ENCODE measurements at places on chromosomes 1 and 21.

DNA sequence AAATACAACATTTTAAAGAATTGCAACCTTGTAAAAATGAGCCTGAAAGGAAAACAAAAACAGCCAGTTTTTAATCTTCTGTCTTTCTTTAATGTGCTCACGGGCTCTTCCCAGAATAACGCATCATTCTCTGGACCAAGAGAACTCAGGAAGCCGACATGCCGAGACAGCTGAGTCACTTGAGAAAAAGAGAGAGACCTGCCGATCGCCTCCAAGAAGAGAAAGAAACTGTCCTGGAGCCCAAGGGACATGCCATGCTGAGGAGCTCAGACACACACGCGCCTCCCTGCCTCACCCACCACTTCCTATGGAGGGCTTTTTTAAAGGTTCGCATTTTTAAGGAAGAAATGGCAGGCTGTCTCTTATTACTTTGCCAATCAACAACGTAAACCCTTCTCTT is 176.4 kb downstream of the ZNF281 start:
- peak; percentile 69 for DNase-seq

DNA sequence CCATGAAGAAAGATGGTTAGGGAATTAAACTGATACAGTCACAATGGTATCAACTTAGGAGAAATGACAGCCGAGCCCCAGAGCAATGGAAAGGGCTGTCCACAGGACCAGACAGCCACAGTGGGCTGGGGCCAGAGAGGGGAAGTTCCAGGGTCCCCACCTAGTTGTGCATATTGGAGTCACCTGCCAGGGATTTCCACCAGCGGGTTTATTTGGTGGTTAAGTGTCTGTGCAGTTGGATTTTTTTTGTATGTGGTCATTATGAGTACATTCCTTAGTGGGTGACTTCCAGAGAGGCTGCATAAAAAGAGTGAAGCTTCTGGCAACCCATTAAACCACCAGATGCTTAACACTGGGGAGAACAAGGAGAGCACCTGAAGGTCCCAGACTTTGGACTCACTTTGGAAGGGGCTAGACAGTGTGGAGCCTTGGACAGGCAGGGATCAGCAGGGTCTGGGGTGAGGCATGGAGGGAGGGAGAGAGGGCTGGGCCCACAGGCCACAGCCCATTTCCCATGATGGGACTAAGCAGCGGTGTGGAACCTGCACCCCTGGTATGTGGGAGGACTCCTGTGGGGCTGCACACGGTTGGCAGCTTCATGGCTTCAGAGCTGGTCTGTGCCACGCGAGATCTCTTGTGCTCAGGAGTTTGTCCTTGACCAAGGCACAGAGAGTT is 7.8 kb upstream of the PTTG1IP start:
- no peak for DNase-seq

DNA sequence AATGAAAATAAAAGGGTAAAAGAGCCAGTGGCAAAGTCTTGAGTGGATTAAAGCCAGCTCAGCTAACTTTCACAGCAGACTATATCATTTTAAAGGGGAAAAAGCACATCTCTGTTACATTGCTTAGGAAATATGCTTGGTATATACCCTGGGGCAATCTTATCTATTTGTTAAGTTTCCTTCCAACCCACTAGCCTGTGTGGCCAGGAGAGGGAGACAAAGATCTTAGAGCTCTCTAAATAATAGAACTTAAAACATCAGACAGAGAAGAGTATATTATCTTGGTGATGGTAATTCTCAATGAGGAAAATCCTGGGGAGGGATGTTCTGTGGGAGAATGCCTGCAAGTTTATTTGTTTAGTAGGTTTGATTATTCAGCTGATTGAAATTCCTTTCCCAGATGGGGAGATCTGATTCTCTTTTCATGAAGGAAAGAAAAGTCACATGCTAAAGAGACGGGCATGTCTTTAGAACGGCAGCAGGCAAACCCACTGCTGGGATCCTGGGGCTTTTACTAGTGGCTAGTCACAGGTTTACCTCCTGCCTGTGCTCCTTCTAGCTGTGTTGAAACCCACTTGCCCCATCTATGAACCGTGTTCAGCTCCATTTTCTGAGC is 3.6 kb downstream of the KCNE2 start:
- DNase-seq = peak; percentile 72

DNA sequence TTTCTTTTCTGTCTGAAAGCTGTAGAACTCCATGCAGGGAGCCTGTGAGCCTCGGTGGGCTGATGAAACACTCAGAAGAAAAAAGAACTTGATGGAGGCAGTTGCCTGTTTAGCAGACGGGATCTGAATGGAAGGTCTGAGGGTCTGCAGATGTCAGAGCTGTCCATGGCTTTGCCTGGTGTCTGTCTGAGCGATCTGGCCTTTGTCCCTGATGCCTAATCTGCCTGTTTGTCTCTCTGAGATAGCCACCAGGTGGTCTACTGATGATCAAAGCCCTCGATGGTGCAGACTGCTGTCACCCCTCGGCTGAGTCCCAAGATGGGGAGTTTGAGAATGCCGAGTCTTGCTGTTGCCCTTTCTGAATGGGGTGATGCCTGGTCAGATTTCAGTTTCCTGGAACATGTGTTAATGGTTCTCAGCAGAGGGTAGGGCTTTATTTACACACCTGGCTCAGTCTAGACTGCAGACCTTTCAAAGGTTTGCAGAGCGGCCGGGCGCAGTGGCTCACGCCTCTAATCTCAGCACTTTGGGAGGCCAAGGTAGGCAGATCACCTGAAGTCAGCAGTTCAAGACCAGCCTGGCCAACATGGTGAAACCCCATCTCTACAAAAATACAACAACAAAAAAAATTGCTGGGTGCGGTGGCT is 90.4 kb downstream of the KIF26B start:
- DNase-seq = no peak

GRCh38 chr21:27047283-27047657 is 80.4 kb upstream of the ADAMTS5 start:
- DNase-seq = peak; percentile 53

- DNase-seq = no peak
Measured at GRCh38 chr1:64922336-64922735, 44.0 kb downstream of the JAK1 start.

DNA sequence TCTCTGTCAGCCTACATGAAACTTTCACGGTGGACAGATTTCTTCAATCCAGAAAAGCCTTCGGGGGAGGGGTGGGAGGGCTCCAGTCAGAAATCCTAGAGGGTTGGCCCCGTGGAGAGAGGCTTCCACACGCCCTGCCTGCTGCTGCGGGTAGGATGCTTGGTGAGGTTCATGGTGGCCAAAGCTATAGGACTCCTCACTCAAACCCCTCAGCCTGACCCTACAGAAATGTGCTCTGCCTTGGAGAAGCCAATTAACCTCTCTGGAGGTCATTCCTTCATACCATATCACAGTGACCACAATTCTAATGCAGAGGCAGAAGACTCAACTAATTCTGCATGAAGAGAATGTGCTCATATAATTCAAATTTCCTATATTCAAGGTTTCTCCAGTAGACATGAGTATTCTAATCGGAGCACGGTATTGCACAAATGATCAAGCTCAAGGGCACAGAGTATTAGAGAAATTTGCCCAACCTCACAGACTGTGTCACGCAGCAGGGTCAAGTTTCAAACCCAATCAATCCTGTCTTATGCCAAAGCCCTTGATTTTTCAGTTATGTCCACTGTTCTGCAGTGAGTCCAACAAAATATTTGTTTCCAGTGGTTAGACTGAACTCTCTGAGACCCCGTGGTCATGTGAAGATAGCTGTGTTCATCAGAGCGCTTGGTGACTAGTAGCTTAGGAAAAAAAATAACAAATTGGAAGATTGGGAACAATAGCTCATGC is 104.8 kb downstream of the TOMM20 start:
- DNase-seq = no peak

GRCh38 chr1:159560599-159560998 is 24.8 kb upstream of the OR10J5 start:
- DNase-seq = no peak

DNA sequence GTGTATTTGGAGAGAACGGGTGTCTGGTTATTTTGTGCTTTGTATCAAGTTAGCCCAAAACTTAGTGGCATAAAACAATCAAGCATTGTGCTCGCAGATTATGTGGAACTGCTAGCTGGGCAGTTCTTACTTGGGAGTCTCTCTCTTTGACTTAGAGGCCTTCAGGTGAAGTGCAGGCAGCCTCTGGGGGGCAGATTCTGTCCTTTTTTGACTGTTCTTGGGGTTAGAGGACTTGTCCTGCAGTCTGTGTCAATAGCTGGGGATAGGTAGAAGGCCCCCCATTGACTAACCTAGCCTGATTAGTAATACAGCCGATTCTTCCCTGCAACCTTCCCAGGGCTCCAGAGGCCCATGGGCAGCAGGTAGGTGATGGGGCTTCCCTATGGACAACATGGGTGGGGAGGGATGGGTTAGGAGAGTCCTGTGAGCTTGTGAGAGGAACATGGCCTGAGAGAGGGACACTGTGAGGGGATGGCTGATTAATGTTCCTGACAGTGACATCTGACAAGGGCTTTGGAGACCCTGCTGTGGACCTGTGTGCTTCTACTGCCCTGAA is 37.2 kb upstream of the ACOT11 start:
- no peak for DNase-seq

GRCh38 chr1:14238472-14239307 is 359.8 kb upstream of the KAZN start:
- peak; percentile 60 for DNase-seq

DNA sequence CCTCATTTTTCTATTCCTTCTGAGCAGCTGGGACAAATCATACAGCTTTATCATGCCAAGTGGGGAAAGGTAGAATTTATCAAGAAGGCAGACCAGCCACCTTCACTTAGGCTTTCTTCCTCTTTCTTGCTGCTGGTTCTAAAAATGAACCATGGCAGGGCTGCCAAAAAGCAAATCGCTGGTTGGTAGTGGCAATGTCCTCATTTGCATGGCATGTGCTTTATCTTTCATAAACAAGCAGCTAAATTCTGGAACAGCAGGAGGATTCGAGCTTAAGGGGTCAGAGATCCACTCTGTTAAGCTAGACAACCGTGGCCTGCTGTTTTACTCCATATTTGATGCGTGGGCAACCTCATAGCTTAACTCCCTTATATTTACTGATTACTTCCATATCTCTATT is 91.3 kb downstream of the RPE65 start:
- no peak for DNase-seq

DNA sequence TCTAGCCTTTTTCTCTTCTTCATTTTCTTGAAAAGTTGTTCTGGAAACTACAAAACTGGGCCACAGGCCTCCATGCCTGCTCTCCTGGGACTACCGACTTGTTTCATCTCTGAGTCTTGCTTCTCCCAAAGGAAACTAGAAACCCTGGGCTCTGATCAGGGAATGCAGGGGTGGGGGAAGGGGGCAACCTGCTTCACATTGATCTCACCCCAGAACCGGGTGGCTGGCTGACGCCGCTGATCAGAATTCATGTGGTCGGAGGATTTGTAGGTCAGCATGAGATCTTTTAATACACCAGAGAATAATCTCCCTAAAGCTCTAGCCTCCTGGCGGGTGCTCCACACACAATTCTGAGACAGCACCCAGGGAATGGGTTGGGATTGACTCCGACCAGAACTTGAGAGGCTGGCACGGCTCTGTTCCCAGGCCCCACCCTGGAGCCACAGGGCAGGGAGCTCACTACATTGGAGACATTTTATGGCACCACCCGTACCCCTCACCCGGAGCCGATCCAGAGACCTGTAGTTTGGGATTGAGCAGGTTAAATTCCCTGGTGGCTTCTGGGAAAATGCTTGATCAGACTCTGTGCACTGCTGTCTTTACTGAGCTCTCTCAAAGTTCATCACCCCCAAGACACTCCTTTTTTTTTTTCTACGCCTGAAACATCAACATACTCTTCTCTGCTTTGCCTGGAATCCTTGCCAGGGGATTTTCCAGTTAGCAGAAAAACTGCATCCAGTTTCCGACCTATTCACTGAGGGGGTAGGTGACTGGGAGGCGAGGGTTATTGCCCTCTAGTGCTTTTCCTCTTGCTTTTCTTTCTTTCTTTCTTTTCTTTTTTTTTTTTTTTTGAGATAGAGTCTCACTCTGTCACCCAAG is 12.2 kb upstream of the ARHGEF10L start:
- no peak for DNase-seq

DNA sequence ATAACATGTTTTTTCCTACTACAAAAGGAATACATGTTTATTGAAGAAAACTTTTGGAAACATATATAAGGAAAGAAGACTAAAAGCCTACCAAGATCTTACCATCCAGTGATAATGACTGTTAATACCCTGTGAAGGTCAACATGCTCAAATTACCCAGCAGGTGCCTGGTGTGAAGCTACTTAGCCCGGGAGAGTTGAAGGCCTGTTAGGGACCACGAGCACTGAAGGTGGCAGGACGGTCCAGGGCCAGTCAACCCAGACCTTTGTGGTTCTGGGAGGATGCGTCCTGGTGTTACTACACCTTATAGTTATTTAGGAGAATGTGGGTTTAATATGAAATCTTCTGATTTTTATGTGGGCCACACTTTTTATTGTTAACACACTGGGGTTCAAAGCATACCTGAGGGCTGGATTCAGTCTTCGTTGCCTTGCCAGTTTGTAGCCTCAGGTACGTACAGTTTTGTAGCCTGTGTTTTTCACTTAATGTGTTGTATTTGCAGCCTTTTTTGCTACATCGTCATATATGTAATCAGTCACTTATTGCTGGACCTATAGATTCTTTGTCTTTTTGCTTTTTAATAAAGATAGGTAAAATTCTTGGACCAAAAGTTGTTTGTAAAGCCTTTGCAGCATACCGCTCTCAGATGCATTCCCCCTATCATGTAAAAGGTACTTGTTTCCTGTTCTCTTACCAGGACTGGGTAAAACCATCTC is 9.8 kb downstream of the ITSN1 start:
- no peak for DNase-seq

GRCh38 chr1:72362538-72362937 is 80.2 kb upstream of the NEGR1 start:
- DNase-seq = no peak

DNA sequence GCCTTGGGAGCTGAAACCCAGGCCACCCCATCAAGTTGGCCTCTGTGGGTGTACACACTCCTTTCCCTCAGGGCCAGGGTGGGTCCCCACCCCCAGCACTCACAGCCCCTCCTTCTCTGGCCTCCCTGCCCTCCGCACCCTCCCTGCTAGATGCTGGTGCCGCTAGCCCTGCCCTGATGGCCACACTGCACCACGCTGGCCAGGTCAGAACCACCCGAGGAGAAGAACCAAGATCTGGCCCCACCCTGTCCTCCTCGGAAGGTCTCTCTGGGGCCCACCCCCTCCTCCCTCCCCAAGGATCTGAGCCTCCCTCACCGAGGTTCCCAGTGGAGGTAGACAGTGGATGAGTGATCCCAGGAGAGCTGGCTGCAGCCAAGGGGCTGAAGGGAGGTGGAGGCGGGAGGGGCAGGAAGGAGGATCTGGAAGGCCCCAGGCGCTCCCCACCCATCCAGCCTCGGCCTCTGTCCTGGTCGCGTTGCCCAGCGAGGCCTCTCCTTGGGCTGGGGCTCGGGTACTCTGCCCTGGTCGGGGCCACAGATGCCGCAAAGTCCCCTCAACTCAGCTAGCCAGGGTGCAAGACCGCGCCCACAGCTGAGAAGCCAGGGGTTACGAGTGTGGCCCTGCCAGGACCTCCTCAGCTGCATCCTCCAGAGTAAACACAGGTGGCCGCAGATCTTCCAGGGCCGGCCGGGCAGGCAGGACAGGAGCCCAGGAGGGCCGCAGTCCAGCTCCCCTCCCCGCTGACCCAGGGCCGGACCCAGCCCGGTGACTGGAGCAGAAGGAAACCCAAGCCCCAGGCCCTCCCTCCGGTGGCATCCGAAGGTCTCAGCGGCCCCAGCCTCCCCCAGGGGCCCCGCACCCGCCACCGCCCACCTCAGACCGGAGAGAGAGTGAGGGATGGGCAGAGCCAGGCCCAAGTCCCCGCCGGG is 5.2 kb downstream of the B3GALT6 start:
- no peak for DNase-seq

Data from muscle of back (tissue), 13 donors.